ENCODE measurements at places on chromosomes 12 and 14.

DNA sequence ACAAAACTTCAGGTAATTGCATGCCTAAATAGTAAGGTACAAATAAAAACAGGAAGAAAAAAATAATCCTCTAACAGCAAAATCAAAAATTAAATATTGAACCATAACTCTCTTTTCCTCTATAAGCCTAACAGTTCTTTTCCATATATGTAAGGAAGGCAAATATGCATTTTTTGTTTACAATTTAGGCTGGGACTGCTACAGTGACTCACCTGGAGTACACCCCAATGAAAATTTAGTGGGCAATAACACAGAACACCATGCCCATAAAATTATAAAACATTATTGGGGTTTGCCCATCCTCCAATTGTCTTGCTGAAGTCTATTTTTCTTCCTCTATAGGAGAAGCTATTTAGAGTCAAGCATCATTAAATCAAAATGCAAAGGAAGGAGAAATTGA, 277.0 kb downstream of the PAWR start:
- DNase-seq: no peak

DNA sequence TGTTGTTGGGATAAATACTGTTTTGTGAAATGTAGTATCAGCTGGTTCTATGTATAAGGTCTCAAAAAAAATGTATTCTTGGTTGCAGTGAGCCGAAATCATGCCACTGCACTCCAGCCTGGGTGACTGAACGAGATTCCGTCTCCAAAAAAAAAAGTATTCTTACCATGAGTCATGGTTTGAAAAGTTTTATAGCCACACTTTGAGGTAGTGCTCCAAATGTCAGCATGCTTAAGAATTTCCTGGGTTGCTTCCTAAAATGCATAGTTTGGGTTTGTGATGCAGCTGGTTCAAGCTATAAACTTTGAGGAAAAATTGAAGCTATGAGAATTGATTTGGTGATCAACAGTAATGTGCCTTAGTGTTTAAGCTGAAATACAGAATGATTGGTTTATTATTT, 48.0 kb downstream of the ETNK1 start:
- no peak for DNase-seq

- no peak for DNase-seq
Observed at GRCh38 chr14:77593501-77593961, 22.9 kb downstream of the SPTLC2 start.

DNA sequence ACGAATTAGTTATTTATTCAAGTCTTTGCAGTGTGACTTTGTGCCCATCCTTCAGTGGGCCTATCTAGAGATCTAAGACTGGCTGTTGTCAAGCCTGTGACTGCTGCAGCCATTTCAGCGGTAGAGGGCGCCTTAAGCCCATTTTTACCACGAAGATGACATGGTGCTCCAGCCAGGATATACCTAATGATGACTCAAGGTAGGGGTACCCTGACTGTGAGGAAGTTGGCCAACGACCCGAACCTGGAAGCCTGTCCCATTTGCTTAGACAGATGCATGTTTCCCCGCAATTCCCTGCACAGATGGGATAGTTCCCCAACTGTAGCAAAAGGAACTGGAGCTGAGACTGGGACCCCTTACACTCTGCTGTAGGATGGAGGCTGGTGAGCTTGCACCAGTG, 41.3 kb downstream of the RAB3IP start:
- DNase-seq: peak; percentile 75

DNA sequence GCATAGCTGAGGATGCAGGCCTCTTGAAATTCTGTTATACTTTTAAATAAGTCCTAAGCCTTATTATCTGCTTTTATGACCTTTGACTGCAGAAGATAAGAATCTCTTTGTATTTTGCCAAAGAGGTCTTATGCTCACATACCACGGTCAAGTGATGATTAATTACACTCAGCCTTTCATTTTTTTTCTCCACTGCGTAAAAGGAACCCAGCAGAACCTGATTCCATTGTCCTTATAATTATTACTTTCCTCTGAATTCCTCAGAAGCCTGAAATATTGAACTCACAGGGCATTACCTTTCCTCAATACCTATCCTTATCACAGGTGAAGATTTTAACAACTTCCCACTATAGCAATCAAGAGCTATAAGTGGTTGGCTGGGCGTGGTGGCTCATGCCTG, 498.7 kb upstream of the RPL10L start:
- no peak for DNase-seq

DNA sequence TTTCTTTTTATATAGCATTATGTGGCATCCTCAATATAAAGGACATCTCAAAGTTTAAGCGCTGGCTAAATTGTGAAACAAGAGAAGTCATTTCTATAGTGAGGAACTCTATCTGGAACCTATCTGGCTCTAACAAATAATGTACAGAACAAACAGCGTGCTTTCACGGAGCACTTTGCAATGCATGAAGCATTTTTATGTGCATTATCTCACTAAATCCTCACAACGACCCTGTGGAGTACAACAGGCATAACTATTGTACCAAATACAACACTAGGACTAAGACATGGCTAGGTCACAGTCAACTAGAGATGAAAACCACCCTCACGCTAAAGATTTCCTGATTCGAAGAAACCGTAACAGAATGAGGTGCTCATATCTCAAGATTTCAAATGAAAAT, 8.6 kb downstream of the SPPL3 start:
- no peak for DNase-seq

DNA sequence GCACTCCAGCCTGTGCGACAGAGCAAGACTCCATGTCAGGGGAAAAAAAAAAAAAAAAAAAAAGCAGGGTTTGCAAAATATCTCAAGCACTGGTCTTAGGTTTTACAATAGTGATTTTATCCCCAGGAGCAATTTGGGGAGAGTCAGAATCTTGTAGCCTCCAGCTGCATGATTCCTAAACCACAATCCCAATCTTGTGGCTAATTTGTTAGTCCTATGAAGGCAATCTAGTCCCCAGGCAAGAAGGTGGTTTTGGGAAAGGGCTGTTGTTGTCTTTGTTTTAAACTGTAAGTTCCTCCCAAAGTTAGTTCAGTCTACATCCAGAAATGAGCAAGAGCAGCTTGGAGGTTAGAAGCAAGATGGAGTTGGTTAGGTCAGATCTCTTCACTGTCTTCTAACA, 135.7 kb downstream of the PLXNC1 start:
- DNase-seq: no peak

DNA sequence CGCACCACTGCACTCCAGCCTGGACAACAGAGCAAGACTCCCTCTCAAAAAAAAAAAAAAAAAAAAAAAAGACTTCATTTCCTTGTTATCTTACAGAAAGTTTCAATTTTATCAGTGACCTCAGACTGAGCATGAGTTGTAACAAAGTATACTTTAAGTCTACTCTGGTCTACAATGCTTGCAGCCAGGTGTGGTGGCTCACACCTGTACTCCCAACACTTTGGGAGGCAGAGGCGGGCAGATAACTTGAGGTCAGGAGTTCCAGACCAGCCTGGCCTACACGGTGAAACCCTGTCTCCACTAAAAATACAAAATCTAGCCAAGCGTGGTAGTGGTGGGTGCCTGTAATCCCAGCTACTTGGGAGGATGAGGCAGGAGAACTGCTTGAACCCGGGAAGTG, 18.0 kb downstream of the HNRNPC start:
- no peak for DNase-seq

DNA sequence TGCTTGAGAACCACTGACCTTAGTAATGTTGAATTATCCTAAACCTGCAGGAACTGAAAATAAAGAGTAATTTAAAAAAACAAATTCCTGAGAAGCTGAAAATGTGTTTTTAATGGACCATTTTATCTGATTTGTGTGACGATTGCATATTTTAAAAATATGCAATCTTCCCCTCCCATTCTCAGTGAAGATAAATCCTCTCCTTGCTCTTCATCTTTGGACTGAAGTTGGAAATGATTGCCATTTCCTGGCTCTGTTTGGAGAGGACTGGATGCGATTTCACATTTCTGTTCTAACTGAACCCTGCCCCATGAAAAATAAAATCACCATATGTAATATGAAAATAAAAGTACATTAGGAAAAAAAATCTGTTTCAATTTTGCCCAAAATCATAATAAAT, 216.3 kb downstream of the SLC6A15 start:
- no peak for DNase-seq

Measured in NCI-H1105 treated with DMSO at 0.1 percent for 48 hours (cell line).